ENCODE measurements at places on chromosomes 4 and X.

DNA sequence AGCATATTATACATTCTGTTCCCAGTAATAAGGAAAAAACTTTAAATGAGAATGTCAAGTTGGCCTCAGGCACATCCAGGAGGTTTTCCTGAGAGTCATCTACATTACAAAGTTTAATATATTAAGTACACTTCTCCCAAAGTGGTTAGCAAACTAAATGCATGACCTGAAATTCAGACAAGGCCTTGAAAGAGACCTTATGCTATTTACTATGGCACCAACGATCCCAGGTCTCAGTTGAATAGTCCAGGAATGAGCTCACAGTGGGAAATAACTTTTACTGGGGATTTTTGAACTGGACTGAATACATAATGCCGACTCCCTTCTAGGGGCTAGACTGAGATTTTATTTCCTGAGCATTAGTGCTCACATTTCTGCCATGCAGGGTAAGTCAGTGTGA, 1577.5 kb upstream of the PCDH7 start:
- DNase-seq = no peak

DNA sequence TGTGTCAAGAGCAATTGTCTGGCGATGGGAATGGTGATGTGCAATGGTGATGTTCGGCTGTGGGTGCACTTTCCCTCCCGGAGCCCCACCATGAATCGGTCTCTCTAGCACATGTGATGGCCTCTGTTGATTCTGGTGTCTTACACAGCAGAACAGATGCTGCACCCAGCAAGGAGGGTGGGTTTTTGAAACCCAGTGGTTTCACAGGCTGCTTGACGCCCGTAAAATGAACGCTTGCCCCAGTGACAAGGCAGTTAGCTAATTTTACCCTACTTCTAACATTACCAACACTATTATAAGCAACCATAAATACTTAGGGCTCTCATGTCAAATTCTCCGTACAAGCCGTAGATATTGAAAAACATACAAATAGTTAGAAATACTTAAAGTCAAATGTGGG, 5.9 kb upstream of the ANOS1 start:
- no peak for DNase-seq

DNA sequence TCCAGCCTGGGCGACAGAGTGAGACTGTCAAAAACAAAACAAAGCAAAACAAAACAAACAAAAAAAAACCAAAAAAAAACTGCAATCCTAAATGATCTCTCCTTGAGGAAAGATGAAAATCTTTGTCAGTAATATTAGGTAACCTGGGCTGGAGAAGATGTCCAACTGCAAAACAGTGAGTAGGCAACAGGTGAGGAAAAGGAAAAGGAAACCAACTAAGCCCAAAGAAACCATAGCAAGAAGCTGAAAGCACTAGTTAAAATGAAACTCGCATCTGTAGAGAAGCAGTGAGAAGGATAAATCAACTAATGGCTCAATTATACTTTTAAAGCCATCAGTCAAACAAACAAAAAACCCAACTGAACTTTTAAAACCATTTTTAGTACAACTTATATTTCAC, 54.2 kb downstream of the ENOX2 start:
- DNase-seq = no peak

GRCh38 chr4:185134307-185134869, 8.7 kb upstream of the SLC25A4 start:
- no peak for DNase-seq

DNA sequence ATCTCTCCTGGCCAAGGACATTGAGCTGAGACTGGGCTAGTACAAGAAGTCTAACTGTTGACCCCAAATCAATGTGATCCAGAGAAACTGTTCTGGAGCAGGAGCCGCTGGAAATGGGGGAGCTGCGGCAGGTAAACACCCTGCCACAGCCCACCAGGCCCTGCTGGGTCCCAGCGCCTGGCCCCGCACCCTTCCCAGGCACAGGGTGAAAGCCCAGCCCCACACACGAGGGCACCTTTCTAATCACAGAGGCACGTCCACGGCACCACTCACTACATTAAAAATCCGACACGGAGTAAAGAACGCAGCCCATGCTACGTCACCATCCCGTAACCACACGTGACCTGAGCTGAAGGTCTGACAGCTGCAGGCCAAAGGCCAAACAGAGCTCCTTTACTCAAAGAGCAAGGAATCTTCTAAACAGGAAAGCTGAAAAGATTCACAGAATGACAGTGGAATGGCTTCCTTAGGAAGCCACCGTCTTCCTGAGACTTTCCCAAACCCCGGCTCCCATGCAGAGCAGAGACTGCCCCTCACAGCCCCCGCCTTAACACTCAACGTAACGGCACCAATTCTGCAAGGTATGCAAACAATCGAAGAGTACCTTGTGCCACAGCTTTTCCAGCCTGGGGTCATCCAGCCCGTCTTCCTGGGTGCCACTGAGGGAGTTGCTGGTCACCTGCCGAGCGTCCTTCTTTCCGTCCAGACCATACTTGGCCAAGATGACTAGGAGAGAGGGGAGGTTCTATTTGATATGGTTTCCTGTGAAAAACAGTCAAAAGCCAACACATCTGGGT, 12.6 kb downstream of the LRPAP1 start:
- DNase-seq = no peak

Data from stimulated activated CD8-positive, alpha-beta memory T cell treated with anti-CD3 and anti-CD28 coated beads, Interleukin-4, amount 100 ng/mL, for 1 hour (primary cell).